ENCODE measurements at places on chromosomes 6 and 20.

DNA sequence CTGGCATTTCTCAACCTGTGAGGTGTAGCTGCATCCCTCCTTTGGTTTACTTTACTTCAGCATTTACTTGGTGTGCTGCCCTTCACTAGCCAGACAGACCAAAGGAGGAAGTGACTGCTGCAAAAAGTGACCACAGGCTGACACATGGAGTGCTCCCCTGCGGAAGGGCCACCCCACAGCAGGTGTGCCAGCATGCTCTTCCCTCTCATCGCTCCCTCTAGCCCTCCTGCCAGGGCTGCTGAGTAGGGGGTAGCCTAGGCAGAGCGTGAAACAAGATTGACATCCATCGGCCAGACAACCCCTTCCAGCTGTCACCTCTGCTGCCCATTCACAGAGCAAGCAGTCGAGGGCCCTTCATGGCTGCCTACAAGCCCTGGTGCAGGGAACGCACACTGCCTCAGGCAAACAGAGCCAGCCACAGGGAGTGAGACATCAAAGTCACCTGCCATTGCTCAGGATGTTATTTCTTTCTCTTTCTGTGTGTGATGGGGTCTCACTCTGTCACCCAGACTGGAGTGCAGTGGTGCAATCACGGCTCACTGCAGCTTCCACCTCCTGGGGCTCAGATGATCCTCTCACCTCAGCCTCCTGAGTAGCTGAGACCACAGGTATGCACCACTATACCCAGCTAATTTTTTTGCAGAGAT, 102.0 kb upstream of the RPS6KA2 start:
- no peak for DNase-seq

DNA sequence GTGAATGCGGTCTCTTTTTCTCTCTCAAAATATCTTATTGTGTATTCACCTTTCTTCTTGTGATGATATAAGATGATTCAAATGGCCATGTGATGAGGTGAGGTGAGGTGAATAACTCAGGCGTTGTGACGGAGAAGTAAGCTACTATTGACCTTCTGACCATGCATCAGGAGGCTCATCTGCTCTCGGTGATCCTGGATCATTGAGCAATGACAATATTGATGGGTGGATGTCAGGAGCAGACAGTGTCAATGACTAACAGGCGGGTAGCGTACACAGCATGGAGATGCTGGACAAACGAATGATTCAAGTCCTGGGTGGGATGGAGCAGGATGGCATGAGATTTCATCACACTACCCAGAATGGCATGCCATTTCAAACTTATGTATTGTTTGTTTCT, 119.6 kb downstream of the PXDC1 start:
- DNase-seq = no peak

DNA sequence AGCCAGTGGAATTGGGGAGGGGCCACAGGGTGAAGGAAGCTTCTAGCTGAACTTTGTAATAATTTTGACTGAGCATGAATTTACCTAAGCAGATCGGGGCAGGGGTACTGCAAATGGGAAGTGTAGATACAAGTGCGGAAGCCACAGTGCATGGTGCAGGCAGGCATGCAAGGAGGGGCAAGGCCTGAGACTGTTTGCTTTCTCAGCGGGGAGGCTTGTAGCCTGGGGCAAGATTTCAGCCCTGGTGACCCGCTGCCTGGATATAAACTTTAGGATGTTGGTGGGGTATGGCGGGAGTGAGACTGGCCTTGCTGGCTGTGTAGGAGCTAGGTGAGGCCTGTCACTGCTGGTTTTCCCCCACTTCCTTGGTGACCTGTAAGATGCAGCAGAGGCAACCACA, 266.4 kb upstream of the PREP start:
- DNase-seq = no peak

DNA sequence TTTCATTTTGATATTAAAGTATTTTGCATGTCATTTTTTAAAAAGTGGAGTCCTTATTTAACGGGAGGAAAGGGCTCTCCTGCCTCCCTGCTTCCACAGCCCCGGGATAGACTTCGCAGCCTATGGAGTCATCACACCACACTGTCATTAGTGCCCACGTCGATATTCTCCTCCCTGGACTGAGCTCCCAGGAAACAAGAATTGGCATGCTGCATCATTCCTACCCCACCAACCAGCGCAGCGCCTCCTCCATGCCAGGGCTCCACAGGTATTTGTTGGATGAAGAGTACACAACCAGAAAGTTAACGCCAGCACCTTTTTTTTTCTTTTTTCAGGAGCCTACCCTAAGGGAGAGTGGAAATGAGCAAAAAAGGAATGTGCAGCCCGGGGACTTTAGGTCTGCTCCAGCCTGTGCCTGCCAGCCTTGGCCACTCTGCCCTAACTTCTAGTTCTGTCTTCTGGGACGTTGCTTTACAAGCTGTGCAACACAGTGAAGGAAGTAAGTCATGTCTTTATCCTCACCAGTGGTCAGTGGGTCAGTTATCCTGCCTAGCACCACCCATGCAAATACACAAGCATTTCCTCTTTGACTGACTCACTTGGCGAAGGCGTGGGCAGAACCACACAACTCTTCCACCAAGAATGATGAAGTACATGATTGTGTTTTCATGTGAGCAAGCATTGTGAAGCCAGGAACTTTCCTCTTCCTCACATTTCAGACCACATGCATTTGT, 180.7 kb upstream of the UST start:
- peak; percentile 81 for DNase-seq

DNA sequence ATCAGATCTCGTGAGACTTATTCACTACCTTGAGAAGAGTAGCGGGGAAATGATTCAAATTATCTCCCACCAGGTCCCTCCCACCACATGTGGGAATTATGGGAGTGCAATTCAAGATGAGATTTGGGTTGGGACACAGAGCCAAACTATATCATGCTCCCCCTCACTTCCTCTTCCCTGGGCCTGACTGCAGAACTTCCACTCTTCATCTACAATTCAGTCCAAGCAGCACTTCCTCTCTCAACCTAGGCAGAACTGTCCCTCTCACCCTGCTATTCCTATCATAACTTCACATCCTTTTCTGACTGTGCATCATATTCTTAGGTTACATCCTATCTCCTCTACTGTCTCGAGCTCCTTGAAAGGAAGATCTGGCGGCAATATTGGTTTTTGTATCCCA, 184.0 kb upstream of the HDDC2 start:
- DNase-seq = no peak

Data from amniotic stem cell (primary cell).